Common myeloid progenitor, CD34-positive (primary cell): ENCODE measurements at places on chromosomes 16 and 17.

DNA sequence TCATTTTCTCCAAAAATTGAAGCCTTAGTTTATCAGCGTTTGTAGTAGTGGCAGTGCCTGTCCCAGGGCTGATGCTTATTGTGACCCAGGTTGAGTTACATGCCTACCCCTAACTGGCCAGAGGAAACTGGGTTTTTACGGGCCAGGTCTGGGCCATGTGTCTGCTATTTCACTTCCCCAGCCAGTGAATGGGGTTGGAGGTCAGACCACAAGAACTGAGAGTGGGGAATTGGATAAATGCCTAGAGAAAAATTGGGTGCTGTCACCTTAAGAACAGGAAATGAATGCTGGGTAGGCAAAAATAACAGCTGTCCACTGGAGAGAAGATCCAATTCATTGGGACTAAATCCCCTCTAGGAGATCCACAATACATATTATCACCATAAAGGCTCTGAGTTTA, 5.2 kb downstream of the ADPRM start:
- H3K36me3 ChIP-seq = peaks cover 31% of the 10 kb centered on the region
- DNase-seq = peak; percentile 13
- no peak overlapping the region for H3K27ac ChIP-seq
- H3K4me3 ChIP-seq = no peak overlapping the region
- H3K27me3 ChIP-seq = no peaks in the 10 kb centered on the region
- peaks cover 59% of the 10 kb centered on the region for H3K4me1 ChIP-seq

DNA sequence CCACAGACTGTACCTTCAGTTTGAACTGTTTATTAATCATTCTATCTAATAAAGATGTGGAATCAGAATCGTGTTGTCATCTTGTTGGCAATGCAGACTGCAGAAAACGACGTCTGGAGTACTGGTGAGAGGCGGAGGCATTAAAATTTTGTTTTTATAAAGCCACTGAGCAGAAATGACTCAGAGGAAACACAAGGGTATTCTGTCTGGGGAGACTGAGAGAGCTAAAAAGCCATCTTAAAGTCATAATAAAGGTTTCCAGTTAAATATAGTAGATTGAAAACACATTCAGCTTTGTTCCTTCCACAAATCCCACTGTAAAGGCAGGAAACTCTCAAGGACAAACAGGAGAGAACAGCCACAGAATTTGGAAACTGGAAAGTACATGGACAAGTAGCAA, 74.2 kb downstream of the CPPED1 start:
- no peak overlapping the region for H3K27ac ChIP-seq
- no peak for DNase-seq
- no peak overlapping the region for H3K4me3 ChIP-seq
- H3K36me3 ChIP-seq = peaks cover 25% of the 10 kb centered on the region

DNA sequence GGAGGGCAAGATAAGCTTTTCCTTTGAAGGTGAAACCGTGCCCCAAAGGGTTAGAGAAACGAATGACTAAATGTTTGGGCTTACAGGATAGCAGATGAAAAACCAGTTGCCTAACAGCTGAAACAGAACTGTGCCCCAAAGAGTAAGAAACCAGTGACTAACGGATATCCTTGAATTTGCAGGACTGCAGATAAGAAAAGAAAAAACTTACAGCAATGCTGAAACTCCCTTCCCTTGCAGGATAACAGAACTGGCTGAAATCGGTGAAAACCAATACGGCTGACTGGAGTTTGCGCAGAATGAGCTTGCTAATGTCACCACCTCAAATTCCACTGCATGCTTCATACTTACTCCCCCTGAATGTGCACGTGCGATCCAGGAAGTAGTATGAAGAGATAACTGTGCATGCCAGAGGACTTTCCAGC, 175.2 kb upstream of the NLRP1 start:
- no peaks in the 10 kb centered on the region for H3K27me3 ChIP-seq
- peak; percentile 28 for DNase-seq
- H3K27ac ChIP-seq = no peak overlapping the region
- H3K36me3 ChIP-seq = no peaks in the 10 kb centered on the region

DNA sequence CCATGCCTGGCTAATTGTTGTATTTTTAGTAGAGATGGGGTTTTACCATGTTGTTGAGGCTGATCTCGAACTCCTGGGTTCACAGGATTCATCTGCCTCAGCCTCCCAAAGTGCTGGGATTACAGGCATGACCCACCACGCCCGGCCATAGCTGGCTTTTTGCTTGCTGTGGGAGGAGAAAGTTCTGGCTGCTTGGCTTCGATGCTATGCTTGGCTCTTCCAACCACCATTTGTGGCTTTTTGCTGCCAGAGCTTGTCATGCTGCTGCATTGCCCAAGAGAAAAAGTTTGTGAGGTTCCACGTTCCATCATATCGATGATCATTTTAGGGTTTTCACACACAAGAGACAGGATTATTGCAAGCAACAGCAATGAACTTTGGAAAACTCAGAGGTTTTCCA, 16.2 kb downstream of the BMERB1 start:
- H3K4me1 ChIP-seq = no peaks in the 10 kb centered on the region
- no peak for DNase-seq
- no peaks in the 10 kb centered on the region for H3K27me3 ChIP-seq
- no peak overlapping the region for H3K4me3 ChIP-seq

DNA sequence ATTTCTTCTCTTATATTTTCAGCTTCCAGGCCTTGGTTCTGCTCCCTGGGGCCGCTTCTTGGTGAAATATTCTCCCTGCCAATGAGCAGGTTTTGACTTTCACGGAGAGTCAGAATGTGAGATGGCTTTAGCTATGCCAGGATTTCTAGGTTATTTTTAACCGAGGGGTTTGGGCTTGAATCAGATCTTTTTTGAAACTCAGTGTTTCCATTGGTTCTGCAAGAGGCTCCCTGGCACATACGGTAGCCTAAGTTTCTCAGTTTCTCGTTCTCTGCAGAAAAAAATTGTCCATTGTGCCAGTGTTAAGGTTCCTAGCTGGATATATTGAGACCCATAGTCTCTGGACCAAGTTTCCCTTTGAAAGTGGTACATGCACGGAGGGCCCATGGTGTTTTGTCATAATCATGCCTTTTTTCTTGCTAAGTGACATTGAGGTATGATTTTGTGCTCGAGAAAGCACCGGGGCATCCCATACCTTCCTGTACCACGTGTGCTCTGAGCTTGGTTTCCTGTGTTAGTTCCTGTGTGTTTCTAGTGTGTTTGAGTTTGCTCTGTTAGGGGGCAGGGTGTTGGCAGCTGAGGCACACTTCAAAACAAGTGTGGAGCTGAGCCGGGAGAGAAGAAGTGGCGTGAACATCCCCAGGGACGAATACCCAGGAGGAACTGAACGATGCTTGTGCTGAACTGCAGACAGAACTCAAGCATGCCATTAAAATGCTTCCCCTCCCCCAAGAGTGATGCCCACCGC, 127.2 kb downstream of the HS3ST3B1 start:
- DNase-seq = peak; percentile 57
- no peak overlapping the region for H3K27ac ChIP-seq
- peaks cover 15% of the 10 kb centered on the region for H3K4me1 ChIP-seq
- H3K27me3 ChIP-seq = no peaks in the 10 kb centered on the region
- H3K36me3 ChIP-seq = no peaks in the 10 kb centered on the region
- H3K4me3 ChIP-seq = peak overlapping the region; percentile 29

- no peaks in the 10 kb centered on the region for H3K4me1 ChIP-seq
- H3K27ac ChIP-seq = no peak overlapping the region
- no peaks in the 10 kb centered on the region for H3K36me3 ChIP-seq
Measured at GRCh38 chr16:75789237-75789636, 62.9 kb upstream of the CPHXL start.

DNA sequence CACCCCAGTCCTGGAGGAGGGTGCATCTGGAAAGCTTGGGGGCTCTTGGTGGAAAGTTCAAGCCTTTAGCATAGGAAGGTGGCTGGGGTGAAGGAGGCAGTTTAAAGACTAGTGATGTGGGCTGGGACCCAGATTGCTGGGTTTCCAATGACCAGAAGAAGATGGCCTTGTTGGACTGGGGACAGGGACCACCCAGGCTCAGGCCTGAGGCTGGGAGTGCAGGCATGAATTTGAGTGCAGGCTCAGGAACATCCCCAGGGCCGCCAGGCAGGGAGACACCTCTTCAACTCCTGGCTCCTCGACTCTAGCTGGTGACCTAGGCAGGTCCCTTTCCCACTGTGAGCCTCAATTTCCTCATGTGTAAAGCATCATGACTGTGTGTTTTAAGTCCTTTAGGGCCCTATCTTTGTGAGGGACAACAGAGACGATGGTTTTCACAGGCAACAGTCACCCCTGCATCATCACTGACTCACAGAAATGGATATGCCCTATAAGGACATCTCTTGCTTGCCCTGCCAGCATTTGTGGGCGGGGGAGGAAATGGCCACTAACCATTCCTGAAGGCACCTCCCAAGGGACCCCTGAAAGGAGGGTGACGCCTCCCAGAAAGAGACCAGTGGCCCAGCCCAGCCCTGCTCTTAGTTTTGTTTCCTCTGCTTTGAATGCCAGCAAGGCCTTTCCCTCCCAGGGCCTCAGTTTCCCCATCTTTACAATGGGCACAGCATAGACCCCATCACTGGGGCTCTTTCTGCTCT, 11.1 kb downstream of the NLRC5 start:
- no peaks in the 10 kb centered on the region for H3K27me3 ChIP-seq
- H3K4me1 ChIP-seq = no peaks in the 10 kb centered on the region
- H3K27ac ChIP-seq = peak overlapping the region; percentile 32
- no peak overlapping the region for H3K4me3 ChIP-seq
- peak; percentile 25 for DNase-seq
- H3K36me3 ChIP-seq = peaks cover 3% of the 10 kb centered on the region

DNA sequence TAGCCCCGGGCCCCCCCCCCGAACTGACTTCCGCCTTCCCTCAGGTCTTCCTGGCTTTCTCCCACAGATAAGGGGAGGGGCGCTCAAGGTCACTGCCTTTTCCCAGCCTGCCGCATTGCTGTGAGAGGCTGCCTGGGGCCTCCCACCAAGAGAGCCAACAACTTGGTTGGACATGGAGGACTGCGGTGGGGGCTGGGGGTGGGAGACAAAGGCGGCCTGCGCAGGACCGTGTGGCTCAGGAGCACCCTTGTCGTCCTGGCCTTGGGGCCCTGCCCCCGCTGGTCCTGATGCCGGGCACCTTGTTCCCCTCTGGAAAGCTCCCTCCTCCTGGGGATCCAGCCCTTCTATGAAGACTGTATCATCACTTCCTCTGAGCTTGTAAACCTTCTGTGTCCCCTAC, 105.6 kb upstream of the FOXF1 start:
- no peaks in the 10 kb centered on the region for H3K4me1 ChIP-seq
- no peak overlapping the region for H3K27ac ChIP-seq
- no peaks in the 10 kb centered on the region for H3K36me3 ChIP-seq
- H3K4me3 ChIP-seq = no peak overlapping the region
- no peak for DNase-seq
- H3K27me3 ChIP-seq = no peaks in the 10 kb centered on the region

DNA sequence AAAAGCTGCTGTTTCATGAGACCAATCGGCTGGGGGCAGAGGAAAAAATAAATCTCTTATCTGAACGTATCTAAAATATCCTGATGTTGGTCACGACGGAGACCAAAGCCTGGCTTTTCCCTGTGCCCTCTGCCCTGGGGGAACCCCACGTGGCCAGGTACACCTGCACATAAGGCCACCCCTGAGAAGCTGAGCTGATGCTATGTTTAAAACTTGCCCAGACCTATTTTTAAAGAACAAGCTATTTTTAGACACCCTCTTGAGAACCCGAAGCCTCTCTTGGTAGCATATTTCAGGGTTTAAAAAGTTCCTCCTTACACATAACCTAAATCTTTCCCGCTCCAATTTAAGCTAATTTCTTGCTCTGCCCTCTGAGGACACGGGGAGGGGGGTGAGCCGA, 210.4 kb downstream of the GSG1L start:
- no peak for DNase-seq
- no peak overlapping the region for H3K27ac ChIP-seq
- no peak overlapping the region for H3K4me3 ChIP-seq

DNA sequence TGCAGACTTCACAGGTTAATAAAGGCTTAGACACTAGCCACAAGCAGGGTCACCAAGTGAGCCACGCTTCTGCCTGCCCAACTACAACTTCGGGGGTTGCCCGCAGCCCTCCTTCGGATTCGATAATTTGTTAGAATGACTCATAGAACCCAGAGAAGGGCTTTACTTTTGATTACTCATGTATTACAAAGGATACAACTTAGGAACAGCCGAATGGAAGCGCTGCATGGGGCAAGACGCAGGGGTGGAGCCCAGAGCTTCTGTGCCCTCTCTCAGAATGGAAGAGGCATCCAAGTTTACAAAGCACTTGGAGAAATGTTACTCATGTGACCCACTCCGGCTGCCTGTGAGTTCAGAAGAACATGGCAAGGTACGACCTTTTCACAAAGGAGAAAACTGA, 7.5 kb upstream of the CDH5 start:
- no peak for DNase-seq
- H3K4me3 ChIP-seq = no peak overlapping the region
- peaks cover 27% of the 10 kb centered on the region for H3K4me1 ChIP-seq
- no peaks in the 10 kb centered on the region for H3K36me3 ChIP-seq

DNA sequence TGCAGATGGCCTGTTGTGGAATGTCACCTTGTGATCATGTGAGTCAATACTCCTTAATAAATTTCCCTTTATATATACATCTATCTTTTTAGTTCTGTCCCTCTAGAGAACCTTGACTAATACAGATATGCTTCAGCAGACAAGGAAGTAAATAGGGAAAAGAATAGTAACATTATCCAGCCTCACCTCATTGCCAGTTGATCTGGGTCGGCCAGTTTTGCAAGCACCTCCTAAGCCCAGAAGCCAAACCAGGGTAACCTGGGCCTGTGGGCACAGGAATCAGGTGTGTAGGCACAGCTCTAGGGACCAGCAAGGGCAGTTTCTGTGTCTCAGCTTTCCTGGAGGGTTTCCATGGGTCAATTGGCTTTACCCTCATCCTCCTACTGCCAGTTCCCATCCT, 11.9 kb upstream of the CCL17 start:
- H3K27me3 ChIP-seq = no peaks in the 10 kb centered on the region
- H3K27ac ChIP-seq = no peak overlapping the region
- no peaks in the 10 kb centered on the region for H3K36me3 ChIP-seq
- H3K4me1 ChIP-seq = no peaks in the 10 kb centered on the region
- no peak overlapping the region for H3K4me3 ChIP-seq

- no peaks in the 10 kb centered on the region for H3K27me3 ChIP-seq
- no peak overlapping the region for H3K27ac ChIP-seq
- no peak overlapping the region for H3K4me3 ChIP-seq
- no peak for DNase-seq
- H3K36me3 ChIP-seq = no peaks in the 10 kb centered on the region
Measured at GRCh38 chr16:78490847-78491246, 391.4 kb downstream of the WWOX start.

- no peak overlapping the region for H3K4me3 ChIP-seq
- no peaks in the 10 kb centered on the region for H3K4me1 ChIP-seq
Measured at GRCh38 chr17:60720763-60721531, 43.3 kb downstream of the BCAS3 start.
